DMS53 (cell line): ENCODE measurements at places on chromosomes 7 and 10.

DNA sequence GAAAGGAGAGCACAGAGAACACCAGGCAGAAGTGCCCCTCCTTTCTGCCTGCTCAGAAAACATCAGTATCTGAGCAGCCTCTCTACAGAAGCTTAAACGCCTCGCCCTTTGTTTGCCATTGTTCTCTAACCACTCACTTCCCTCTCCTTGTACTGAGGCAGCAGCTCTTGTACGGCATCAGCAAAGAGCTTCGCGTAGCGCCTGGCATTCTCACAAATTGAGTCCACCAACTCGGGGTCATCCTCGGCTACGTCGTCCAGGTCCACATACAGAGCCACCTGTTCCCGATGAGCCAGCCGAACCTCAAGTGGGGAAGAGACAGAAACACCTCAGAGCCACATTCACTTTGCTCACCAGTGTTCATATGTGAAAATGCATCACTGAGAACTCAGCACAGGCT lies 1.7 kb downstream of the MCM7 start:
- DNase-seq = peak; percentile 43

DNA sequence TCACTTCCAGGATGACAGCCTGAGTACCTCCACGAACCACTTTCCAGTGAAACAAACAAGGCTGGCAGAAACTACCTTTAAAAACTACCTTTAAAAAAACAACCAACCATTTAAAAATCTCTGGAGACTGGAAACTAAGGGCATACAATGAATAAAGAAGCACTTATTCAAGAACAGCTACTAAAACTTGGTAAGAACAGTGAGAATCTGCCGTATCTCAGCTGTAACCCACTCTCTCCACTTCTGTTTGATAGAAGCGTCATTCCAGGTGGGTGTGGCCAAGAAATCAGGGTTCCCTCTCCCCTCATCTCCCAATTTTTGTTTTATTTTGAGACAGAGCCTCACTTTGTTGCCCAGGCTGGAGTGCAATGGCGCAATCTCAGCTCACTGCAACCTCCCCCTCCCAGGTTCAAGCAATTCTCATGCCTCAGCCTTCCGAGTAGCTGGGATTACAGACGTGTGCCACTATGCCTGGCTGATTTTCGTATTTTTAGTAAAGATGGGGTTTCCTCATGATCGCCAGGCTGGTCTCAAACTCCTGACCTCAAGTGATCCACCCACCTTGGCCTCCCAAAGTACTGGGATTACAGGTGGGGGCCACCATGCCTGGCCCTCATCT lies 158.8 kb upstream of the CHST15 start:
- DNase-seq = no peak

DNA sequence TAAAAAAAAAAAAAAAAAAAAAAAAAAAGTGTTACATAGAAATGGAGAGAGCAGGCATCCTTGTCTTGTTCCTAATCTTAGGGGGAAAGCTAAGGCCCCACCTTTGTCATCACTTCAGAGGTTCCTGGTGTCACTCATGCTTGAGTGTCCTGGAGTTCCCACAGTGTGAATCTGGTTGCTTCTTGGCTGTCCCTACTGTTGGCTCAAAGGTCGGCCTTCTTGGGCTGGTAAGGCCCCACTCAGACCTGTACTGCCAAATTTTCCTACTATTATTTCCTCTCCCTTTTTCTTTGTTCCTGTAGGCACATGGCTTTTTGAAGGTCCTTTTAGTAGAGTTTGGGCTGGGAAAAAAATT lies 21.5 kb downstream of the OPTN start:
- no peak for DNase-seq

GRCh38 chr10:24197263-24197662 lies 11.7 kb upstream of the KIAA1217 start:
- no peak for DNase-seq

- no peak for DNase-seq
These were observed 64.8 kb downstream of the SGCE start for GRCh38 chr7:94591176-94591575.

GRCh38 chr7:114653364-114654088 lies 238.9 kb downstream of the FOXP2 start:
- DNase-seq = peak; percentile 74

GRCh38 chr10:112835944-112836451 lies 114.0 kb upstream of the TCF7L2 start:
- DNase-seq = no peak

- DNase-seq = no peak
These were observed 997.9 kb upstream of the POT1 start for GRCh38 chr7:125927556-125927955.

- DNase-seq = no peak
These were observed 44.1 kb upstream of the PTPRN2 start for GRCh38 chr7:158631574-158632195.

DNA sequence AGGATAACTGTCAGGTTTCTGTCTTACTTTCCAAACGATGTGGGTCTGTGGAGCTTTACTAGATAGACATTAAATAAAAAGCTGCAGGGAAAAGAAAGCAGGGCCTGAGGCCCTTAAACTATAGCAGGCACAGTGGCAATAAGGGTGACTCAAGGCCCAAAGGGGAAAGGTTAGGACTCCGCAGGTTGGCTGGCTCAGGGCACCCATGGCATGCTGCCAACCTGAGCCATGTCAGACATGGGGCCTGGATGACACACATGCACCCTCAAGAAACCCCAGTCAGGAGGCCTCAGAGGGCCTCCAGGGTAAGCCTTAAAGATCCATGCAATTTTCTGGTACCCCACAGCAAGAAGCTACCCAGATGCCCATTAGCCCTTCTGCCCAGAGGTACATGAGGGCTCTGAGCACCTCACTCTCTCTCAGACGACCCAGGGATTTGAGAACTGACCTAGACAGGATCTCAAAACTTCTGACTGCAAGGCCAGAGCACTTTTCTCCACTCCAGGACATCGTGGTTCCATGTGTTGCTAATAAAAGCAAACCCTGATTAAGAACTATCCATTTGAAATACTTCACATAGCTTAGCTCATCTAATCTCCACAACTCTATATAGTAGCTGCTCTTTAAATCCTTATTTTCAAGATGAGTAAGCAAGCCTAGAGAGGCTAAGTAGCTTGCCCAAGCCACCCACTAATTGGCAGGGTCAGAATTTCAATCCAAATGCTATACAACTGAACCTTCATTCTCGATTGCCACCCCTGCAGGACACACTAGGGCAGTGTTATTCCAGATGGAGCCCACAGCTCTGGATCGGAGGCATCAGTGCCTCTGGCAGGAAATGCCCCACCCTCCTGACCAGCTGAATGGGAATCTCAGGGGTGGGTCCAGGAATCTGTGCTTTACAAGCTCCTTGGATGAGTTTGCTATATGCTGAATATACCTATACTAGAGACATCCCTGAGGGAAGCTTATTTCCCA lies 132.5 kb upstream of the EFCAB10 start:
- DNase-seq = no peak

DNA sequence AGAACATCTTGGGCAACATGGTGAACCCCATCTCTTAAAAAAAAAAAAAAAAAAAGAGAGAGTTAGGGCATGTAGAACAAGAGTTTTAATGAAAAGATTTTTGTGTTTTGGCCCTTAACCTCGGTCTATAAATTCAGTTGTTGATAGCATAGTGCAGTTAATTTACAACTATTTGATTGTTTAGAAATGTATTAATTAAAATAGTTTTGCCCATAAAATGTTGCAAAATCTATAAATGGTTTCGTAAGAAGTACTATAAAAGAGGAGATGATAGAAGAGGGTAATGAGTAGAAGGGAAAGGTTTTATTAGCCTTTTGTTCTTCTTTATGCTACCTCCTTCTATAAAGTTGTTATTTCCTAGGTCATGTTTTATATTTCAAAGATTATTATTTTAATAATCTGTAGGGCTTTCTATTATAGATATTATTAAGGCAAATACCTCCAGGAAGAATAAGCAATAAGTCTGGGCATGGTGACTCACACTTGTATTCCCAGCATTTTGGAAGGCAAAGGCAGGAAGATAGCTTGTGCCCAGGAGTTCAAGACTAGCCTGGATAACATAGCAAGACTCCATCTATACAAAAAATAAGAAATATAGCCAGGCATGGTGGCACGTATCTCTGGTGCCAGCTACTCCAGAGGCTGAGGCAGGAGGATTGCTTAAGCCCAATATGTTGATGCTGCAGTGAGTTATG lies 73.3 kb downstream of the MCU start:
- DNase-seq = no peak

- DNase-seq = peak; percentile 48
These were observed 48.1 kb downstream of the CCNY start for GRCh38 chr10:35384265-35384868.

GRCh38 chr7:38327637-38328036 lies 54.2 kb upstream of the TARP start:
- DNase-seq = no peak

- no peak for DNase-seq
These were observed 20.2 kb downstream of the C10orf67 start for GRCh38 chr10:23324351-23324750.

GRCh38 chr7:12458520-12459131 lies 55.0 kb upstream of the VWDE start:
- peak; percentile 82 for DNase-seq

DNA sequence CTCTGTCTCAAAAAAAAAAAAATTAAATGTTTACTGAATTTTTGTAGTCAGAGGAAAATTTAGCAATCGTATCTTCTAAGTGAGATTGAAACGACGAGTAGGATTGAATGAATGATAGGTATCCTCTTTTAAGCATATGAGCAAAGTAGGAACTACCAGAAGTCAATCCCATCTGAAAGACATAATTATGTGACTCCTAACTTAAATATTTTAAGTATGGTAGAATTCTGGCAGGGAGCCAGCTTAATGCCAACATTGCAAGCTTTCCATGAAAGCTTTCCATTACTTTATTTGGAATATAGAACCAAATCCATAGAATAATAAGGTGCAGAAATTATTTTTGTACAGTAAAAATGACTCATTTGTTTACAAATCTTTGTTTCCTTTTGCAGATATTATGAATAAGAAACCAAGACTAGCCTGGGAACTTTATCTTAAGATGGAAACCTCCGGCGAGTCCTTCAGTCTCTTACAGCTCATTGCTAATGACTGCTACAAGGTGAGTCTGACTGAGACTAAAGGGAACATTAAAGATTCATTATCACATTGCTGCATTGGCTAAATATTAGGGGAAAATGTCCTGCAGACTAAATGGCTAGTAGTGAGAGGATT lies 50.2 kb upstream of the UBN2 start:
- DNase-seq = no peak

- DNase-seq = no peak
These were observed 19.6 kb upstream of the CDHR3 start for GRCh38 chr7:105943486-105943885.

DNA sequence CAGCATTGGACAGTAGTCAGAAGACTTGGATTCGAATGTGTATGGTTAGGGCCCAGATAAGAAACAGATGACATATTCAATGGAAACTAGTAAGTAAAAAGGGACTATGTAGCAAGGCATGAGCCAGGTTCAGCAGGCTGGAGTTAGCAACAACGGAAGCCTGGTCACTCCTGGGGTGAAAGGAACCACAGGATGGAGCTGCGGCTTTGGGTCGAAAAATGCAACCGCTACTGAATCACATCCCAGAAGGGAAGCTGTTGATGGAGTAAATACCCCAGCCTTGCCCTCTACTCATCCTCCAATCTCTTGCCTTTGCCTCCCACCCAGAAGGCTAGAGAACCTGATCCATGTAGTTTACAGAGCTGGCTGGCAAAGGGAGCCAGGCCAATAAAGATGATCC lies 37.5 kb upstream of the EGR2 start:
- DNase-seq = no peak

DNA sequence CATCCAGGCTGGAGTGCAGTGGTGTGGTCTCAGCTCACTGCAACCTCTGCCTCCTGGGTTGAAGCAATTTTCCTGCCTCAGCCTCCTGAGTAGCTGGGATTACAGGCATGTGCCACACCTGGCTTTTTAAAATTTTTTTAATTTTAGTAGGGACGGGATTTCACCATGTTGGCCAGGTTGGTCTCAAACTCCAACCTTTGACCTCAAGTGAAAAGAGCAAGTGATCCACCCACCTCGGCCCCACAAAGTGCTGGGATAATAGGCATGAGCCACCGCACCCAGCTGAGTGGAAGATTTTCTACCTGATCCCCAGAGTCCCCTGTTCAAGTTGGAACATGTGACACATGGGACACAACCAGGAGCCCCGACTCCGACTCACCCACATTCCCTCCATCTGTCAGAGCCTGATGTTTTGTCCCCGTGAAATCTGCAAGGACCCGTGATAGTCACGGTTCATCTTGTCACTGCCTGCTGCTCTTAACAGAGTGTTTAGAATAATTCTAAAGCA lies 104.5 kb downstream of the SMURF1 start:
- no peak for DNase-seq

- no peak for DNase-seq
These were observed 44.8 kb upstream of the ANKRD1 start for GRCh38 chr10:90965720-90966119.

- DNase-seq = no peak
These were observed 157.3 kb downstream of the SND1 start for GRCh38 chr7:127809261-127809702.

GRCh38 chr7:39845006-39845405 lies 105.0 kb upstream of the CDK13 start:
- DNase-seq = no peak

DNA sequence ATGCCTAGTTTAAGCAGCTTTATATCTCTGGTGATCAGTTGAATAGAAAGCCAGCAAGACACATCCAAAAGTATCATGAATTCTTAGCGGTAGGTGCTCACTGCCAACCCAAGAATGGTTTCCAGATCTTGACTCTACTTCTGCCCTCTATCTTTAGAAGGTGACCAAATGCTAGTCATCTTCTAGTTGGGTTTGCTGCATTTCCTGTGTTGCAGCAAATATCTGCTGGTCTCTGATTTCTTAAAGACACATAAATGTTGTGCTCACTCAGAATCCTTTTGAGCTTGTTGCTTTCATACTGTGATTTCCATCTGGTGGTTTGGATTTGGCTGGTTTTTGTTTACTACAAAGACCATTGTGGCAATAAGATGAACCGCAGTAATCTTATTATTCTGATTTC lies 2.2 kb downstream of the CDC123 start:
- no peak for DNase-seq

DNA sequence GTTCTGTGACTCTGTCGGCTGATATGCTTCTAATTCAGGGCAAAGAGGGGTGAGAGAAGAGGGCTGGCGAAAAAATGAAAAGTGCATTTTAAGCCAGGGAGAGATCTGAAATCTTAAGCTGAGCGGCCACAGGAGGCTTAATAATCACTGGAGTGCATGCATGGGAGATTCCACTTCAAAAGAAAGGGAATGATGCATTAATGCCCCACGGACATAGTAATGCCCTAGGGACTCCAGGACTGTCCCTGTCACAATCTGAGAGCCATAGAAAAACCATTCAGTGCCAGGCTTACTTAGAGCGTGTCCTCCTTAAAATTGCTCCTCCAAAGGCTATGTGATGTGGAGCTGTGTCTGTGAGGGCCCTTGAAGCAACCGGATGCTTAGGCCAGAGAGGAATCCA lies 75.1 kb downstream of the NHLRC2 start:
- DNase-seq = no peak
